Fibroblast of lung (primary cell): ENCODE measurements at places on chromosomes 6 and 20.
A peak's percentile ranks its signal among the peaks of the same experiment; 100 is the strongest.

- DNase-seq, result no peak
Observed at GRCh38 chr6:30990422-30991086, 7.0 kb downstream of the MUC21 start.

DNA sequence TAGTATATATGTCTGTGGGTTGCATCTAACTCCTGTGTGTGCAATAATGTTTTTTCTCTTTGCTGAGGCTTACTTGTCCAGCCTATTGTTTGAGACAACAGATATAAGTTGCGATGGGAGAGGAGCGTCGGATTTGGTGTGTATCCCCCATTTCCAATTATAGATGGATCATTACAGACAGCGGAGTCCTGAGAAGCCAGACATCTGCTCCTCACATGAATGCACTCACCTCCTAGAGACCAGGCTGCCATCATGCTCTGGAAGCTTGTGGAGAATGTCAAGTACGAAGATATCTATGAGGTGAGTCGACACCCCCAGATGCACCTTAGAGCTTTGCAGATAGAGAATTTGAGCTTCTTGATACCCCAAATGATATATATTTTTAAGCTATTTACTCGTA, at the start of gene TFAP2B:
Gene TFAP2B, plus strand, starts transcription at position 199 of the 400 bp plus-strand sequence. Its CDS starts 21 bp downstream, at position 220.
- DNase-seq, result no peak

GRCh38 chr20:59498291-59498690, 106.0 kb upstream of the PHACTR3 start:
- DNase-seq, result no peak

- no peak for DNase-seq
Observed at GRCh38 chr20:33296206-33296605, 13.2 kb downstream of the BPIFB1 start.

GRCh38 chr20:40887105-40887504, 141.5 kb upstream of the TOP1 start:
- no peak for DNase-seq

GRCh38 chr20:63318391-63319163, 25.6 kb downstream of the COL20A1 start:
- no peak for DNase-seq

DNA sequence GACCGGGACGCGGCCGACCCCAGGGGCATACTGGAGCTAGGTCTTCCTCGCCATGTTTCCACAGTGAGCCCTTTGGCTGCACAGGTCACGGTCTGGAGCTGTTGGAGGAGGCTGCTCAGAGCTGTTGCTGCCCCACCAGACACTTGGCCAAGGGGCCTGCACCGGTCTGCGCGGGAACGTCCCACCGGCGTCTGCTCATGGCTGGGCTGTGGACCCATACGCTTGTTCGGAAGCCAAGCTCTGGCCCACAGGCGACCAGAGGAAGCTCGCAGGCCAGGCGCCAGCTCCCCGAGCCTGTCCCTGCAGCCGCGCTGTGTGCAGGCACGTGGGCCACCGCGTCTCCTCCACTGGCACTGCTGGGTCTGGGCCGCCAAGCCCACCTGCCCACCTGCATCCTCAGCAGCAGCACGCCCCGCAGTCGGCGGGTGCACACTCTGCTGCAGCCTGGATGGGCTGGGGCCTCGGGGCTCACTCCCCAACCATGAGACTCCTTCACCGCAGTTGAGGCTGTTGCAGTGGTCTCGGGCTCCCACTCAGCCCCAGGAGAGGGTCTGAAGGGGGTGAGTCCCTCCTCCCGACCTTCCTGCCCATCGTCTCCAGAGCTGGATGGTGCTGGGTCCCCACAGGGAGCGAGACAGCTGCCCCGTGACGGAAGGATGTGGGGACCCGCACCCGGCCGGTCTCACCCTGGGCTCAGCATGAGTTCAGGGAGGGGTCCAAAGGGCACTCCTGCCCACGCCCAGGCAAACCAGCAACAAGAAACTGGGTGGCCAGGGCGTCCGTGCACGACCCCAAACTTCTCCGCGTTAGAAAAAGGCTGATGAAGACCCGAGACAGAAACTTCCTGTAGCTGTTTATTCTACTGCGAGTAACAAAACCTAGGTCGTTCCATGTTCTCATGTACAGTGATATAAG, 15.5 kb upstream of the TCFL5 start:
- DNase-seq, result no peak

GRCh38 chr6:68651011-68651985, 16.2 kb downstream of the ADGRB3 start:
- peak; percentile 95 for DNase-seq

DNA sequence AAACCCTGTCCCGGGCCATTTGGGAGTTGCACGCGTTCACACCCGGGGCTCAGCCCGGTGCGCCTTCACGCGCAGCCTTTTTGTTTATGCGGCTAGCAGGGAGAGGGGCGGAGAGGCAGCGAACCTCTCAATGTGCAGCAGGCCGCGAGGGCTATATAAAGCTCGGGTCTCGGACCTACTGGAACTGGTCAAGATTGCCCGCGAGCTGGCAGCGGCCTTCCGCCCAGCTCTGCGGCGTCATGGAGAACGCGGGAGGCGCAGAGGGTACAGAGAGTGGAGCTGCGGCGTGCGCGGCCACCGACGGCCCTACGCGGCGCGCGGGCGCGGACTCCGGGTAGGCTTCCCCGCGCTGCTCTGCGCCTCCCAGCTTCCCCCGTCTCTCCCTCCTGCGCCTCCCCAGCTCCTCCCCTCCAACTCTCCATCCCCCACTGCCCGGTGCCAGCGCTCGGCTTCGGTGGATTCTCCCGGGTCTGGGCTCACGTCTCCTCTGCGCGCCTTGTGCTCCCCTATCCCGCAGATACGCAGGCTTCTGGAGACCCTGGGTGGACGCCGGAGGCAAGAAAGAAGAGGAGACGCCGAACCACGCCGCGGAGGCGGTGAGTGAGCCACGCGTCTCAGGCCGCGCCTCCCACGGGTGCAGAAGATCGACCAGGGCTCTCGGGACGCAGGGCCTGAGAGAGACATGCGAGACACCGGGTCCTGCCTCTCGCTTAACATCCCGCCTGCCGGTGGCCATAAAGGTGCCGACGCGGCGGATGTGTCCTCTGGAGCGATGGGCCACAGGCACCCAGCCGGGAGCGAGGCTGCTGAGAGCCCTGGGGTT, at the start of gene RIPPLY2:
Gene RIPPLY2, plus strand, starts transcription at position 183 of the 823 bp plus-strand sequence. Its CDS starts 57 bp downstream, at position 240.
- peak; percentile 56 for DNase-seq

GRCh38 chr6:89564752-89565427, 73.7 kb downstream of the LYRM2 start:
- peak; percentile 53 for DNase-seq

GRCh38 chr6:12482386-12483375, 192.5 kb downstream of the EDN1 start:
- DNase-seq, result no peak

GRCh38 chr6:39177130-39177529, 52.1 kb downstream of the KCNK5 start:
- no peak for DNase-seq

DNA sequence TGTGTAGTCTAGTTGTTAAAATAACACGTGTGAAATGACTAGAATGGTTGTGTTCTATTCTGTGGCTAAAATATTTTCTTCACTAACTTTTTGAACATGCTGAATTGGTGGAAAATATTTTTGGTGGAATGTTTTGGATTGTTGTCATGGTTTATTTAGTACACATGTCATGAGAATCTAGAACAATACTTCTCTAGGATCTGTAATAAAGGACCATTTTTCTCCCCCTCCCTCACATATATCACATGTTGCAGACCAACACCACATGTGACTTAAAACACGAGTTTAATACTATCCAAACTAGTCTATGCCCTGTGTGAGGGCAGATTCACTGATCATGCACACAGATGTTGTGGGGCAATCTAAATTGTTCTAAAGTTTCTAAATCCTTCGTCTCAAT, 29.2 kb downstream of the FIG4 start:
- no peak for DNase-seq

DNA sequence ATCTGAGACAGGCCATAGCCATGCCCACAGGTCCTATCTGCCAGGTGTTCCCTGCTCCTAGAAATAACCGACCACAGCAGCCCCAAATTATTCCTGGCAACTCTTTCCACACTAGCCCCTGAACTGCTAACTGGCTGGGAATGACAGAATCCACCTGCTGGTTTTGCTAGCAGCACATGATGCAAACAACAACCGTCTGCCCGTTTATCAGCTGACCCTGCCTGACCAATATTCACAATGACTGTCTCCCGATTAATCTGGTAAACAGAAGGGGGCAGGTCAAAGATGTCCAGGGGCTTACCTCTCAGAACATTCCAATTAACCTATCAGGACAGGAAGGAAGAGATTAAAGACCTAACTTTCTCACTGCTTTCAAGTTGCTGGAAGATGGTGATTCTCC, 101.5 kb downstream of the NRSN1 start:
- DNase-seq, result no peak

- no peak for DNase-seq
Observed at GRCh38 chr6:18121580-18122127, 823 bp downstream of the NHLRC1 start.

DNA sequence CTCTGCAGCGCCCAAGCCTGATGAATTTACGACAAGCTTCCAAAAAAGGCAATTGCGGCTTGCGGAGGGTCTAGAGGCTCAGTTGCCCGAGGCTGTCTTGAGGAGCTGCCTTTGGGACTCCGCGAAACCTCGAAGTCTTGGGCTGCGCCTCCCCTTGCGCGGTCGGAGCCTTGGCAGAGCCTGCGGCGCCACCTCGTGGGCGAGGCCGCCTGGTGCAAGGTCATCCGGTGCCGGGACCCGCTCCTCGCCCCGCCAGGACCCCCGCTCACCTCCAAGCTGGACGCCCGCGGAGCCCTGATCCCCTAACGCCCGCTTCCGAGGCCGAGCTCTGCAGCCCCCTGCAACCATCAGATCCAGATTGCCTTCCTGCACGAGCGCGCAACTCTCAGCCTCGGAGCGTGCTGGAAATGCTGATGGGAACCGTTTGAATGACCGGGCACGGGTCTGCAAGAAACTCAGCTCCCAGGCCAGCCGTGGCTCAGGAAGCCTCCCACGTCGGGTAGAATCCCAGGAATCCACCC, 14.9 kb upstream of the FAM210B start:
- DNase-seq, result peak; percentile 27

- DNase-seq, result no peak
Observed at GRCh38 chr20:6135347-6135746, 12.5 kb upstream of the FERMT1 start.

DNA sequence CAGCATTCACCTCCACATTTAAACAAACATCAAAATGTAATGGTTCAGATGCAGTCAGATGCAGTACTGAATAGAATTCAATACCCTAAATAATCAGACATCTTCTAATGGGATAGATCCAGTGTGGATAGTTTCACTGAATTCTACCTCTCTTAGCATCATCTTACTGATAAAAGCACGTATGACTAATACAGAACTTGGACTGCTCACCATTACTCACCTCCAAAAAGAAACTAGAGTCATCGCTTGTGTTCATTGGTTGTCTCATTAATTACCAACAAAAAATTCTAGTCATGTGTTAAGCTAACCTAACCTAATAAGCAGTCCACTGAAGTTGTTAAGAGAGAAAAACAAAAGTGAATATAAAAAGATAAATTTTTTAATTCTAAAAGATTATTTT, 165.9 kb upstream of the IRAK1BP1 start:
- no peak for DNase-seq

- peak; percentile 63 for DNase-seq
Observed at GRCh38 chr6:140441256-140441655, 1066.8 kb upstream of the CITED2 start.

DNA sequence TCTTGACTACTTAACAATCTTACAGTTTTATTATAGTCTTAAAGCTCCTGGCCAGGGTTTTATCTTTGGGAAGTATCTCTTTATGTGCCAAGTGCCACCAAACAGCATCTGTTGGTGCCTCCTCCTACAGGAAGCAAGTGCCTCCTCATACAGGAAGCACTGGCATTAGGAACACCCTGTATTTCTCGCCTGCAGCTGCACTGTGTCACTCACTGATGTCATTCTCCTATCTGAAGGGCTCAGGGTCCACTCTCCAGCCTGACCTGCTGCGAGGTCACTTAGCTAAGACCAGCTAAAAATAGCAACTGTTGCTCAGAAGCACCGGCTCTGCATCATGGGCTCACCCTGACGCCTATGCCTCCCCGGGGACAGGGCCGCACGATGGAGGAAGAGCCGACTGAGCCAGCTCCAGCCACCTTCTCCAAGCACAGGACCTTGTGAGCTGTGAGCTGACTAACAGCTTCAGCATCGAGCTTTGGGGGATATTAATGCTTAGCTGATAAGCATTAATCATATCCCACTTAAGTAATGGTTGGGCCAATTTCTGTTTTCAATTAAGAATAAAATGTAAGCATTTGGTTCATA, 66.3 kb upstream of the CD93 start:
- DNase-seq, result peak; percentile 87

GRCh38 chr6:141634269-141634668, 498.5 kb upstream of the GJE1 start:
- DNase-seq, result no peak

DNA sequence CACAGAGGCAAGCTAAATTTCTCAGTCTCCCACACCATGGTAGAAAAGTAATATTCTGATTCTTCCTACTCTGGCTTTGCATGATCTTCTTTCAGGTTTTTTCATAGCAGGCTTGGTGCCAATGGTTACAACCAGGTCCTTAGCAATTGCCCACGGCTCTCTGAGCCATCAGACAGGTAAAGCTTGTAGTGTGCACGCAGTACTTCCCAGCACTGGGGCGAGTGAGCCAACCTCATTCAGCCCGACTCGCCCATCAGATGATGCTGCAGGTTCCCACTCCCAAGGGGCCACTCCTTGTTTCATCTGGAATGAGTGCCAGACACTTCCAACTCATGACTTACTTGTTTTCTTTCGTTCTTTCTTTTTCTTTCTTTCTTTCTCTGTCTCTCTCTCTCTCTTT, 78.3 kb downstream of the PERP start:
- no peak for DNase-seq

DNA sequence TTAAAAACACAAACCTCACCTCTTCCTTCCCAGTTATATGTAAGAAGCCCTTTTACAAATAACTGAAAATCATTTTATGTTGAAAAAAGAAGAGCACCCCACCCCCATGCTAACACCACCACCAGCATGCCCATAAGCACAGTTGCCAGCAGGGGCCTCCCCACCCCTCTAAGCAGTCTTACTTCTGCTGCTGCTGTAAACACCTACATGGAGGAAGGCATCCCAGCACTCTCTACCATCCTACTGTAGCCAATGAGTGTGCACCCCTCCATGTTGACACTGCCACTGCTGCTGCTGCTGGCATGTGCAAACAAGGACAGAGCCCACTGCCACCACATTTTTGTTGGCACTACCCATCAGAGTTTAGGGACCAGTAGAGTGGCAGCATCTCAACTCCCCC, 49.6 kb upstream of the PHIP start:
- no peak for DNase-seq

- no peak for DNase-seq
Observed at GRCh38 chr20:6766433-6766832, 1.1 kb upstream of the BMP2 start.

- DNase-seq, result no peak
Observed at GRCh38 chr20:22841846-22842245, 193.3 kb upstream of the SSTR4 start.

GRCh38 chr6:24920136-24920535, 15.6 kb downstream of the RIPOR2 start:
- no peak for DNase-seq

- DNase-seq, result no peak
Observed at GRCh38 chr6:12555267-12555666, 161.3 kb upstream of the PHACTR1 start.
